ENCODE measurements at places on chromosomes 2 and 18.

DNA sequence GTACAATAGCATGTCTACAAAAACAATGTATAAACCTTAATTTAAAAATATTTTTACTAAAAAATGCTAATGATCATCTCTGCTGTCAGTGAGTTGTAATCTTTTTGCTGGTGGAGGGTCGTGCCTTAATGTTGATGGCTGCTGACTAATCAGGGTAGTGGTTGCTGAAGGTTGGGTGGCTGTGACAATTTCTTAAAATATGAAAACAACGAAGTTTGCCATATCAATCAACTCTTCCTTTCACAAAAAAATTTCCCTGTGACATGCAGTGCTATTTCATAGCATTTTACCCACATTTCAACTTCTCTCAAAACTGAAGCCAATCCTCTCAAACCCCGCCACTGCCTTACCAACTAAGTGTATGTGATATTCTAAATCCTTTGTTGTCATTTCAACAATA is 112.4 kb downstream of the OLA1 start:
- ATAC-seq: no peak

DNA sequence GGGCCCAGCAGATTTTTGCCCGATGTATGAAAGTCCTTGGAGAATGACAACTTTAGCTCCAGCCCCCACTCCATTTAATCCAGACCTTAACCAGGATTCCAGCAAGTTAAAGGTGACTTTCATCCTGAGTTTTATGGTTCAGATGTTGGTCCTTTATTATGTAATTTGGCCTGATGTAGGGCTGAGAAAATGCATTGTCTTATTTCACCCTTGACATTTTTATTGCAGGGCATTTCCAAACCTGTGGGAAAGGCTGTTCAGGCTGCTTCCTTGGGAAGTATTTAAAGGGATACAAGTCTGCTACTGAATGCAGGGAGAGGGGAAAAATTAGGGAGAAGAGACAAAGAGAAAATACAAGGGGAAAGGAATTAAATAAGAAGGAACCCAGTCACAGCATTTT is 48.8 kb downstream of the ASB1 start:
- no peak for ATAC-seq

DNA sequence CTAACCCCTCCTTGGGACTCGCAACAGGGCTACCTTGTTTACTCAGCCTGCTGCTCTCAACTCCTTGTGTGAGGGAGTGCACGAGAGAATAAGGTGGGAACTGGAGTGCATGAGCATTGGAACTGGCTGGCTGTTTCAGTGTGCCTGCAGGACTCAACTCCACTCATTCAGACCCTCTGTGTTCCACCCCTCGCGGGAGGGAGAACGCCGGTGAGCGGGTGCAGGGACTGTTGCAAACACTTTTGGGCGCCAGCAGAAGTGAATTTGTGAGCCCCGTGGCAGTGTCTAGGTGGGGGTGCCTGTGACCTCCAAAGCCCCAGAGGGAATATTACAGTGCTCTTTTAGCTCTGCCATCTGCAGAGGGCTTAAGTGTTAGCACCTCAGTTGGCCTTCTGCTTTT is 1978.3 kb upstream of the PIK3C3 start:
- ATAC-seq: no peak

GRCh38 chr2:86764661-86765309 is 25.9 kb downstream of the CD8A start:
- ATAC-seq: peak; percentile 86

GRCh38 chr2:142294225-142294624 is 163.4 kb upstream of the LRP1B start:
- no peak for ATAC-seq

- ATAC-seq: no peak
Measured at GRCh38 chr2:127860130-127860529, 2.2 kb upstream of the POLR2D start.

DNA sequence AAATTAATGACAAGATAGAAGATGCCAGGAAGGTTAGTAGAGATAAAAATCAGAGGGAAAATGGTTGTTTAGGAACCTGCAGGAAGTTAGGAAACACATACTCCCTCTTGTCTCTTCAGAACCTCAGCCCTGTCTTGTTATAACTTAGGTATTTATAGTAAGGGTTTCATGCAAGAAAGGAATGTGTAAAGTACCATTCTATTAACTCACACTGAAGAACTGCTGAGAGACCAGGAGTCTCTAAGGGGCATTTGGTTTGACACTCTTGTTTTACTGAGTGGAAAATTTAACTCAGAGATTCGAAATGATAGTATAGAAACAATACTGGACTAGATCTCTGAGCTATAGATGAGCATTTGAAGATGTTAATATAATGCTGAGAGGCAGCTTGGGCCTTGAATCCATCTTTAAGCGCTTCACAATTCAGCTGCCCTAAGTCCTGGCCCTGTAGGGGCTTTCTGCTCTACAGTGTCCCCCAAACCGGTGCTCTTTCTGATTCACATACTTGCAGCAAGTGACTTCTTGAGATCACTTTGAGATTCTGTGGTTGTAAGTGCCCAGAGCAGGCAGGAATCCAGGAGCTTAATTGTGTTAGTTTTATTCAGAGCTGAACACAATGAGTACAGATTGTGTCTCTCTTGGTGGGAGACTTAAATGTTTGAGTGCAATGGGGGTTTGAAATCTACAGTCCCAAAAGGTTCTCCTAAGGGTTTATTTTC is 235.0 kb upstream of the RGPD4 start:
- peak; percentile 61 for ATAC-seq

DNA sequence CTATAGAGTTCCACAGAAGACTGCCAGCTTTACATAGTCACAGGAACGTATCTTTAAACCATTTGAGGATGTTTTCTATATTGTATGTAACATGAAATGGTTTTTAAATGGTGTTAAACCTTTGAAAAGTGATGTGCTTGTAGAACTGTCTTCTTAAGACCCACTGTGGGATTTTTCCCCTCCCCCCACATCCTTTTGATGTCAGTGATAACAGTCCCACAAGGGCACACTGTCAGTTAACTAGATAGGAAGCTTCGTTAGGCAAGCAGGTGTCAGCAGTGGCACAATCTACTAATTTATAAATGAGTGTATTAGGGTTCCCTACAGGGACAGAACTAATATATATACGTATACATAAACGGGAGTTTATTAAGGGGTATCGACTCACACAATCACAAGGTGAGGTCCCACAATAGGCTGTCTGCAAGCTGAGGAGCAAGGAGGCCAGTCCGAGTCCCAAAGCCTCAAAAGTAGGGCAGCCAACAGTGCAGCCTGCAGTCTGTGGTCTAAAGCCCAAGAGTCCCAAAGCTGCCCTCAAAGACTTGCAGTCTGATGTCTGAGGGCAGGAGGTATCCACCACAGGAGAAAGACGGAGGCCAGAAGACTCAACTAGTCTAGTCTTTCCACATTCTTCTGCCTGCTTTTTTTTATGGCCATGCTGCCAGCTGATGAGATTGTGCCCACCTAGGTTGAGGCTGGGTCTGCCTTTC is 23.8 kb upstream of the HNRNPLL start:
- ATAC-seq: no peak

DNA sequence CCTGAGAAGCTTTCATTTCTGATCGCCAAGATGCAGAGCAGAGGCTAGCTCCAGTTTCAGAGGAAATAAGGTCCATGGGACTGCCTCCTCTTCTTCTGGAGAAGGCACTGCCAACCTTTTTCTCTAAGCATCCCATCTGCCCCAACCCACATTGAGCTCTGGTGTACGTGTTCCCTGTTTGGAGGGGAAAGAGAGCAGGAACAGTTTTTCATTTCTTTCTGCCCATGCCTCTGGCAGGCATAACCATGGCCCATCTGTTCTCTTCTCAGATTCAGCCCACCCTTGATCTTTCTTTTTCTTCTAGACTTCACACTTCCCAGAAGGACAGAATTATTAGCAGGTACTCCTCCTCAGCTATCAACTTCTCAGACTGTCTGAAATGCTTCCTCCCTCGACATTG is 1110.3 kb upstream of the KLHL29 start:
- ATAC-seq: no peak

DNA sequence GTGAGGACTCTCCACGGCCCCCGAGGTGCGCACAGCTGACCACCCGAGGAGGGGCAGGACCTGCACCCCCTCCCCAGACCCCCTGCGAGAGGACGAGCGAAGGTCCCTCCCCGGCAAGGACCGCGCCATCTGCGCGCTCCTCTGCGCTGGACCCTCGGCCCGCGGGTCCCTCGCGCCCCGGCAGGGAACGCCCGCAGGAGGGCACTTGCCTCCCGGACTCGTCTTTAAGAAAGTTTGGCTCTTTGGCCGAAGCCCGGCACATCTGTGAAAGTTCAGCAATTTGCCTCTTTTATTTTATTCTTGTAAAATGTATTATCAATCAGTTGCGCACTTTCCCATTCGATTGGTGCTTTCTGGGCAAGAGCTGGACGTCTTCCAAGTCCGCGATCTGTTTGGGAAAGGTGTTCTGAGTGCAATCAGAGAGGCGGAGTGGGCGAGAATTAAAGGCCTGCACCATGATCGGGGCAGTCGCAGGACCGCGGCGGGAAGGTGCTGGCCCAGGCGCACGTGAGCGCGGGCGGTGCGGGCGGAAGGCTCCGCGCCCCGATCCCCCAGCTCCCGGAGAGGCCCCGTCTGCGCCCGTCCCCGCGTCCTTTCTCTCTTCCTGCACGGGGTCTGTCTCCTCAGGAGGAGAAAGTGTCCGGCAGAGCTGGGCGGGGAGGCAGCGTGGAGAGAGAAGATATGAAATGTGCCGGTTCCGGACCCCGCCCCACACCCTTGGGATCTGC is 1.6 kb upstream of the ALKAL2 start:
- peak; percentile 35 for ATAC-seq

DNA sequence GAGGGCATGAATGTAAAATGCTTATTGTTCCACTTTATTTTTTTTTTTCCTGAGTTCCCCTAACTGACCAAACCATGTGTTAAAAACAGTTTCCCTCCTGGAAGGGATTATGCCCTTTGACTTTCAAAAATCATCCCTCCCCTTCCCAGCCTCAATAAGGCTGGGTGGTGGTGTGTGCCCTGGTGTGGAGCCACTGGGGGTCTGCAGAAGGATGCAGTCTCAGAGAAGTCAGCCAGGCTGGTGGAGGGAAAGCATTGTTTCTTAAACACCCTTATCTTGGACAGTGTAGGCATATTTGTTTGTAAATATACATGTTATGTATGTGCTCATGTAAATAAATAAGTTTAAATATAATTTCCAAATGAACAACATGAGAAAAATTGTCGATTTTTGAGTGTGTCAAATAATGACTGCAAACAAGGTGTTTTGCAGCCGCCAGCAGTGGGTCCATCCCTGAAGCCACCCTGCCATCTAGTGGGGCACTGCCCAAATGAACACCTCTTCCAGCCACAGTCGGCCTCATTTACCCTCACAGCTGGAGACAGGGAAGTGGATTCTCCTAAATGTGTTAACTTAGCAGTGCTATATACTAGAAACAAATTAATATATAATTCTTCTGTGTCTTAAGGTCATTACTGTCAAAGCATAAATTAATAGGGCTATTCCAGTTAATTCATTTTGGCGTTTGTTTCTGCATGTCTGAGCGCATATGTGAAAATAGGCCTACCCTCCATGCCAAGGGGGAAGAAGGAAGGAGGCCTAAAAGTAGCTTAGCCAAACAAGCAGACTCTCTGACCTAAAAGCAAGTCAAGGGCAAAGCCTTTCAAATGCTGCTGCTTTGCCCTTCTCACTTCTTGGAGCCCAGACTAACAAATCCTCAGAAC is 209.6 kb upstream of the PIK3C3 start:
- peak; percentile 100 for ATAC-seq

GRCh38 chr18:22108674-22109073 is 60.7 kb upstream of the GATA6 start:
- no peak for ATAC-seq

- ATAC-seq: no peak
Measured at GRCh38 chr2:45648636-45649035, 2.8 kb upstream of the PRKCE start.

- no peak for ATAC-seq
Measured at GRCh38 chr2:10486601-10487079, 38.5 kb upstream of the ODC1 start.

DNA sequence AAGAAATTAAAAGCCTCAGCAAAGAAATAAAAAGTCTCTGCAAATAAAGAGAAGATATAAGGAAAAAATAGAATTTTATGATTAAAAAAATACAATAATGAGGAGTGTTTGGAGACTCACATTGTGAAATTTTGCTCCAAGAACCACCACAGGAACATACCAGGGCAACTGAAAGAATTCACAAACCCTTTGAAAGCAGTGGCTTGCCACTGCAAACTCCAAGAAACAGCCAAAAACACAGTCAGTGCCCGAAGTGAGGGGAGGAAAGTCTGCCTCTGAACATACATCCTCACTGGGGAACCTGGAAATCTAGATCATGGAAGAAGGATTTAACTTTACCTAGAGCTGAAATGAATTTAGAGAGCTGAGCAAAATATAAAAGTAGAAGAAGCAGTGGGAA is 33.1 kb downstream of the EVA1A start:
- no peak for ATAC-seq

DNA sequence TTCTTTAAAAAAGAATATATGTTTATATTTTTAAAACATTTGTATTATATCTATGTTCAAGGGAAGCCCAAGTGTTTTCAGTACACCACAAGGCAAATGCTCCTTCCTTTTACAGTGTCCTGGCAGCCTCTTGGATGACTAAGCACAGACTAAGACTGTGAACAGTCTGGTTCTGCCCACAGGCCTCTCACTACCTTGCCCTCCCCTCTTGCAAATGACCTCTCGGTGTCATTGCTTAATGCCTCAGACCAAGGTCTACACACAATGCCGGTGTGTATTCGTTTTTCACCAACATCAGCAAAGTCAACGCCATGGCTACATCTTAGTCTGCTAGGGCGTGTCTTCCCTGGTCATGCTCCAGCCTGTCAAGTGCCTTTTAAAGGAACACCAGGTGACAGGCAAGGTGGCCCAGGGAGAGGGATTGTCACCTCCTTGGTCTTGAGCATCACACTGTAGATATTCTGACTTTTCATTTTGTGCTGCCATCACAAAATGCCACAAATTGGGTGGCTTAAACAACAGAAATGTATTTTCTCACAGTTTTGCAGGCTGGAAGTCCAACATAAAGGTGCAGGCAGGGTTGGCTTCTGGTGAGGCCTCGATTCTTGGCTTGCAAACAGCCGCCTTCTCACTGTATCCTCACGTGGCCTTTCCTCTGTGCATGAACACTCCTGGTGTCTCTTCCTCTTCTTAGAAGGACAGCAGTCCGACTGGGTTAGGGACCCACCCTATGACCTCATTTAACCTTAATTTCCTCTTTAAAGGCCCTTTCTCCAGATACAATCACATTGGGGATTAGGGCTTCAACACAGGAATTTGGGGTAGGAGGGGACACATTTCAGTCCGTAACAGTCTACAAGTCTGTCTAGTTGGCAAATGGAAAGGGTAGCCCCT is 266.5 kb downstream of the KLHL29 start:
- peak; percentile 45 for ATAC-seq

GRCh38 chr2:165453561-165454094 is 15.9 kb upstream of the CSRNP3 start:
- ATAC-seq: no peak

DNA sequence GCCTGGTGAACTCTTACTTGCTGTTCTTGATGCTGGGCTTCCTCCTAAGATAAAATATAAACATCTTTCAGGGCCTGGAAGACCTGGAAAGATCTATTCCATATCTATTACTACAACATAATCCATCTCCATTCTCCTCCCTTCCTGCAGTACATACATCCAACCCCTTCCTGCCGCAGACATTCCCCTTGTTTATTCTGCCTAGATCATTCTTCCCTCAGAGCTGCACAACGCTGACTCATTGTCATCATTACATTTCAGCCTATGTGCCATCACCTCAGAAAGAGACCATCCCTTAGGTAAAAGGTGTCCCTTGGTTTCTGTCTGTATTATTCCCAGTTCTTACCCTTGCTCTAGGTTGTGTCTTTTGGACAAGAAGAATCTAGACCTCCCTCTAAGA is 2.5 kb upstream of the CDH7 start:
- ATAC-seq: no peak

- ATAC-seq: peak; percentile 94
Measured at GRCh38 chr2:234146087-234146826, 95.8 kb downstream of the SPP2 start.

All from SK-N-SH treated with all-trans-retinoic acid at 6 μM for 48 hours (cell line).